ENCODE measurements at places on chromosomes 6 and 20. TPM values are rescaled to one million over a fixed set of nuclear protein-coding genes. Genes with fewer than 3 reads are reported as not detected.

- no peak for DNase-seq
Measured at GRCh38 chr6:19998541-19998940, 161.4 kb downstream of the ID4 start.

- no peak for DNase-seq
Measured at GRCh38 chr6:125872259-125872921, 81.6 kb downstream of the NCOA7 start.

DNA sequence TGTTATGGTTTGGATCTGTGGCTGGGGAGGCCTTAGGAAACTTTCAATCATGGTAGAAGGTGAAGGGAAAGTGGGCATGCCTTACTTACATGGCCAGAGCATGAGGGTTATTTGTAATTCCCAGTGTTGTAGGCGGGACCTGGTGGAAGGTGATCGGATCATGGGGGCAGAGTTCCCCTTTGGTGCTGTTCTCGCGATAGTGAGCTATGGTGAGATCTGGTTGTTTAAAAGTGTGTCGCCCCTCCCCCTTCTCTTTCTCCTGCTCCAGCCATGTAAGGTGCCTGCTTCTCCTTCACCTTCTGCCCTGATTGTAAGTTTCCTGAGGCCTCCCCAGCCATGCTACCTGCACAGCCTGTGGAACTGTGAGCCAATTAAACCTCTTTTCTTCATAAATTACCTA, 145.8 kb downstream of the TFAP2C start:
- DNase-seq = no peak

- DNase-seq = no peak
Measured at GRCh38 chr6:27260836-27261375, 13.4 kb downstream of the PRSS16 start.

DNA sequence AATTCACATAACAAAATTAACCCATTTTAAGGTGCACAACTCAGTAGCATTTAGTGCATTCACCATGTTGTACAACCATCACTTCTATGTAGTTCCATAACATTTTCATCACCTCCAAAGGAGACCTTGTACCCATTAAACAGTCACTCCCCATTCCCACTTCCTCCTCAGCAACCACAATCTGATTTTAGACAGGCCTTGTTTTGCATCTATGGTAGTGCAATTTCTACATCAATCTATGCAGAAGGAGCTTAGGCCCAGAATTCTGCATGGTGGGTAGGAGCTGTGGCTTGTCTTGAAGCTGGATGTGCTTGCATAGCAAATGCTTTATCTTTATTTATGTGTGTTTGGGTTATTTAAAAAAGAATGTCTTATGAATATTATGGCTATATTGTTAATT, 13.5 kb upstream of the HLA-DQA1 start:
- DNase-seq = no peak

DNA sequence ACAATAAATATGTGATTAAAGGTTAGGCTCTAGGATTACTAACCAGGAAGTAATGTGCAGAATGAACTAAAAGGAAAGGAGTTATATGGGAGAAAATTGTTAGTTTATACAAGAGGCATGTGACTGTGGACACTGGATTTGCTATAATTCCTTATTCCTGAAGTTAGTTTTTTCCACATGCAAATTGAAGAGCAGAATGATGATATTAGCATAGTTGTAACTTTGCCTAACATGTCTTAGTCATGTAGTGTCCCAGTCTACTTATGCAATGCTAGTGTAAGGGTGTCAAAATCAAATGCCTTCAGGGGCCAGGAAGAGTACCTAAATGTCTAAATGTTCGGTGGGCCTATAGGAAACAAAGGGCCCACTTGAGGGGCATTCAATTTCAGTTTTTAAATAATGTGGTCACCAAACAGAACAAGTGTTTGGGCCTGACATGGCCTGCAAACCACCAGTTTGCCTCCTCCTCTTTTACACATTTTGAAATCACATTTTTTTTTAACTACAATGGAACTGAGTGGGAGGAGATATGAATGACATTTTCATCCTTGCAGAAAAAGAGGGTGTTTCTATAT, 28.0 kb upstream of the CEP85L start:
- no peak for DNase-seq

DNA sequence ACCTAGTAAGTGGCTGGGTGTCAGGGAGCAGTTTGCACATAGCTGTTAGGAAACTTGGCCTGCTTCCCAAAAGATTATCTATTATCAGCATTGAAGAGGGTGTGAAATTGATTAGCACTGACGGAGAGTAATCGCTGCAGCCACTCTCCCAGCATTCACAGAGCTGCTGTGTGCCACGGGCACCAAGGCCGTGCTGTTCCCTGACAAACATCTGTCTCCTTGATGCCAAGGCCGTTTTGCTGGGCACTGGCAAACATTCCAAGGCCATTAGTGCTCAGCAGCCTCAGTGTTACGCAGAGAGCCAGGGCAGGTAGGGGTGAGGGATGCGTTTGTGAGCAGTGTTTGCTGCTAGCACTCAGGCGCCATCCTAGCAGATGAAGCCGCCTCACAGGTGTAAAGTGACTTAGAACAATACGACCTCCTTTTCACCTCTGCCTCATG, 57.7 kb upstream of the VSTM2L start:
- peak; percentile 65 for DNase-seq

DNA sequence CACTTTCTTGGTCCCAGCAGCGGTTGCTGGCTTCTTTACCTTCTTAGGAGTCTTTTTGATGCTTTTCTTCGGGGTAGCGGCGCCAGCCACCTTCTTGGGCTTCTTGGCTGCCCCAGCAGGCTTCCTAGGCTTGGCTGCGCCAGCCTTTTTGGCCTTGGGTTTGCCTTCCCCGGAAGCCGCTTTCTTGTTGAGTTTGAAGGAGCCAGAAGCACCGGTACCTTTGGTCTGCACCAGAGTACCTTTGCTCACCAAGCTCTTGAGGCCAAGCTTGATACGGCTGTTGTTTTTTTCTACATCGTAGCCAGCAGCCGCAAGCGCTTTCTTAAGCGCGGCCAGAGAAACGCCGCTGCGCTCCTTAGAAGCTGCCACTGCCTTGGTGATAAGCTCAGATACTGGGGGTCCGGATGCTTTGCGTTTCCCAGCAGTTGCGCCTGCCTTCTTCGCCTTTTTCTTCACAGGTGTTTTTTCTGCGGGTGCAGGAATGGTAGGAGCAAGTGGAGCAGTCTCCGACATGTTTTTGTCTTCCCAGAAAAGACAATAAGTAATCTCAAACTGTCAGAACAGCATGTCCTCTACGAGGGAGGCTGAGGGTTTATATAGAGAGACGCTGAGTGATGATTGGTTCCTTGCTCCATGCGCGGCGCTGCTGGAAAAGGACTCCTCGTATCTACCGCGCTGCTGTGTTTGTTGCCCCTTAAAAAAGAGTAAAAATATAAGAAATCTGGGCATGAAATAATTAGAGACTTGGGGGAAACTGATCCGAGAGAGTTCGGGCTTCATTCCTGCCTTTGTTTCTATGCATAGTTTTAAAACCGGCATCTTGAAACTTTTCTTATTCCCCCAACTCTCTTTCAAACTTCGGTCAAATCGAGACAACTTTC, 130.3 kb upstream of the BTN3A2 start:
- DNase-seq = peak; percentile 64

DNA sequence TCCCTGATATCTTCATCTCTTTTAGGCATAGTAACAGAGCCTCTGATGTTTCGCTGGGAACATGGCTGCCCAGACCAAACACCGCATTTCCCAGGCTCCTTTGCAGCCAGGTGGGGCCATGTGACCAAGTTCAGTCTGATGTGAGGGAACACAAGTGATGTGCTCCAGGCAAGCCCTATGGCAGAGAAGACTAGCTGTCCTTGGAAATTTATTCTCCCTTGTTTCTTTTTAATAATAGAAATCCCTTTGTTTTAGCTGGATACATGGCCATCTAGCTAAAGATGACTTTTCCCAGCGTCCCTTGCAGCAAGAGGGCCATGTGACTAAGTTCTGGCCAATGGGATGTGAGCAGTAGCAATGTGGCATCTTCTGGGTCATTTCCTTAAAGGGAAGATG, 30.8 kb downstream of the SLC2A10 start:
- no peak for DNase-seq

GRCh38 chr20:56788671-56789610, 159.8 kb downstream of the TFAP2C start:
- no peak for DNase-seq

GRCh38 chr6:116059713-116060571, 749 bp downstream of the FRK start:
- DNase-seq = no peak

DNA sequence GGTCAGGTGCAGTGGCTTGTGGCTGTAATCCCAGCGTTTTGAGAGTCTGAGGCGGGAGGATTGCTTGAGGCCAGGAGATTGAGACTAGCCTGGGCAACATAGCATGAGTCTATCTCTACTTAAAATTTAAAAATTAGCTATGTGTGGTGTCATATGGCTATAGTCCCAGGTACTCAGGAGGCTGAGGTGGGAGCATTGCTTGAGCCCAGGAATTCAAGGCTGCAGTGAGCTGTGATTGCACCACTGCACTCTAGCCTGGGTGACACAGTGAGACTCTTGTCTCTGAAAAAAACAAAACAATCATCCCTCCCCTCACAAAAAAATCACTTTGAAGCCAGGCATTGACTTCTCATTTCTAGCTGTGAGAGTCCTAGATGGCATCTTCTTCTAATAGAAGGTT, 32.1 kb downstream of the AIG1 start:
- no peak for DNase-seq

GRCh38 chr20:24034820-24035219, 46.2 kb upstream of the GGTLC1 start:
- DNase-seq = no peak

DNA sequence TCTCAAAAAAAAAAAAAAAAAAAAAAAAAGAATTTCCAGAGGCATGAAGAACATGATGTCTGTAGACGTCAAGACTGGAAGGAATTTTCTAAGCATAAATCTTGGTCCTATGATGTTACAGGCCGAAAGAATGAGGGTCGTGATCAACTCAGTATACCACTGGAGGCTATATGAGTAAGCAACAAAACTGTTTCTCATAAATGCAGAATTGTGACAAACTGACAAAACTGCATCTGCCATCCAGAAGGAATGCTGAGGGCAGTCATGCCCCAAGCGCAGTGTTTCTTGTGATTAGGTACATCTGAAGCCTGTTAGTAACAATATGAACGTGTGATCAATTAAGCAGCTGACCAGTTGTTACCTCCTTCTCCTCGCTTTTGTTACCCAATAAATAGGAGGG, 43.5 kb upstream of the ADGRG6 start:
- DNase-seq = no peak

DNA sequence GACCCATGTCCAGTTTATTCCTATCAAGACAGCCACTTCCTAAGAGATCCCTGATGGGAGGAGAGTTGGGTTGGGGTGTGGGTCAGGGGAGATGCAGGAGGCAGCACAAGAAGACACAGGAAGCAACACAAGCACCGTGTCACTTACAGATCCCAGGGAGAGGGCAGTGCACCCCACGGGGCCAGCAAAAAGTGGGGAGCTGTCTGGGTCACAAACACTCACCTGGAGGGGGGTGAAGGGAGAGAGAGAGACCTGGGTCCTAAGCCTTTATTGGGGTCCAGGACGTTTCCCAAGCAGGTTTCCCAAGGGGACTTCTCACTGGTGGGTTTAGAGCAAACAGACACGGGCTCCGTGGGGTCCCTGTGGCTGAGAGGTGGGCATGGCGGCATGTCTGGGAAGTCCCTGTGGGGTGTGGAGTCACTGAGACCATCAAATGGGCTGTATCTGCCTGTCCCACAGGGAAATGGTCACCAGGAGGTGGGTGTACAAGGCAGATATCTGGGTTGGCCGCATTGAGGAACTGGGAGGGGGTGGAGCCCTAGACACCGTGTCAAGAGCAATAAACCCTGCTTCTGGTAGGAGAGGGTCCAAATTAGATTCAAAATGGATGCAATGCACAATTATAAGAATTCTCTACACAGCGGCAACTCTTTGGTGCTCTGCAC, 1.6 kb upstream of the CD93 start:
- no peak for DNase-seq

DNA sequence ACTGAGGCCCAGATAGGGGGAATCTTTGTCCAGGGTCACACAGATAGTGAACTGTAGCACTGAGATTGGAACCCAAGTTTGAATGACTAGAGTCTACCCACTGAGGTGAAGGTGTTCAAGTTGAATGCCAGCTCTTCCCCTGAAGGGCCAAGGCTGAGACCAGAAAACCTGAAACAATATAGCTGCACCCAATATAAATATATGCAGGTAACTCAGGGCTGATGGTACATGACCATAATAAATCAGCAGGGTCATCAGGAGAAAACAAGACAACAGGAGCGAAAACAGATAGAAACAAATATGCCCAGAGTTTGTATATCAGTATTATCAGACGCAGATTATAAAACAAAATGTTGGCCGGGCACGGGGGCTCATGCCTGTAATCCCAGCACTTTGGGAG, 4.0 kb upstream of the RBCK1 start:
- no peak for DNase-seq

DNA sequence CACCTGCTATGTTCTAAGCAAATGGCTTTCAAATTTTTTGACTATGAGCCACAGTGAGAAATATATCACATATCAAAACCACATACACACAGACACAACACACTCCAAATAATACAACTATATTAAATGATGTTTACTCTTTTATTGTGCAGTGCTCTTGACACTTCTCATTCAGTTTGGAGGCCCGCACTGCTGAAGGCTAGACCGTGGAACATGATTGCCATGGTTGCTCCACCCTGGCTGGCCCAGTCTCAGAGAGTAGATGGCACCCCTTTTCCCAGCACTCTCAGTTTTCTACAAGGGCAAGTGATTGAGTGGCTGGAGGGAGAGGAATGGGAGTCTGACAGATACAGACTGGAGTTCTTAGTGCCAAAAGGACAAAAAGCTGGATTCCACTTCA, 86.9 kb downstream of the SH3BGRL2 start:
- DNase-seq = no peak

DNA sequence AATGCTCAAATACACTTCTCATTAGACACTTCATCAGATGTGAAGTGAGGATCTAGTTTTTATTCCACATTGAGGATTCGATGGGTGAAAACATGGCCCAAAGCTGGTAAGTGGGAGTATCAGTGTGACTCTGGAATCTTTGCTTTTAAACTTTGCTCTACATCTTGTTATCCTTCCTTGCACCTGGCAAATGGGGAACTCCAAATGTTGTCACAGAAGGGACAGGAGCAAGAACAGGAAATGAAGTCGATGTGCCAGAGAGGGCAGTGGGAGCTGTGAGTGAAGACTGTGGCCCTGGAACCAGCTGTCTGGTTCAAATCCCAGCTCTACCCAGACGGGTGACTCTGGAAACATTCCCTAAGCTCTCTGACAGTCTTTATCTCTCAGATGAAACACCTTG, 86.7 kb upstream of the AGPAT4 start:
- DNase-seq = no peak

DNA sequence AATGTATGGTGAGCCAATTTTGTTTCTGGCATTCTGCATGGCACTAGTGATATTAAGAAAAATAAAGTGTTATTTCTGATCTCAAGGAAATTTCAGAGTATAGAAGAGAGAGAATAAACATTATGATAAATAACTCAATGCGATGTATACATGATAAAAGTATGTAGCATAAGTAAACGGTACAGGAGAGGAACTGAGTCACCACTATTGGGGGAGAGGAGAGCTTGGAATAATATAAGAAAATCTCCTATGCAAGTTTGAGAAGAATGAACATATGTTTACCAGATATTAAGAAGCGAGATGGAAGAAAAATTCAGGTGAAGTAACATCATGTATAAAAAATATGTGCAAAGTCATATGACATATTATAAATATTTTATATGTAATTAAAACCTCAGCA, 1230.3 kb upstream of the CITED2 start:
- DNase-seq = no peak

- DNase-seq = no peak
Measured at GRCh38 chr6:74249658-74250057, 553.7 kb downstream of the CD109 start.

EEF1A2 gene
- 1,229 TPM for total RNA-seq

PRSS35 gene
- not detected for total RNA-seq

NOTCH4 gene
- total RNA-seq = 22.4 TPM

RAET1L gene
- total RNA-seq = not detected

GSTA3 gene
- total RNA-seq = not detected

TNNC2 gene
- 0.43 TPM for total RNA-seq

SMOC2 gene
- total RNA-seq = 10.9 TPM

THBS2 gene
- total RNA-seq = 8.6 TPM
